ENCODE measurements at places on chromosomes 13 and 19.

GRCh38 chr13:80782441-80782840 lies 441.5 kb upstream of the SPRY2 start:
- DNase-seq = no peak

DNA sequence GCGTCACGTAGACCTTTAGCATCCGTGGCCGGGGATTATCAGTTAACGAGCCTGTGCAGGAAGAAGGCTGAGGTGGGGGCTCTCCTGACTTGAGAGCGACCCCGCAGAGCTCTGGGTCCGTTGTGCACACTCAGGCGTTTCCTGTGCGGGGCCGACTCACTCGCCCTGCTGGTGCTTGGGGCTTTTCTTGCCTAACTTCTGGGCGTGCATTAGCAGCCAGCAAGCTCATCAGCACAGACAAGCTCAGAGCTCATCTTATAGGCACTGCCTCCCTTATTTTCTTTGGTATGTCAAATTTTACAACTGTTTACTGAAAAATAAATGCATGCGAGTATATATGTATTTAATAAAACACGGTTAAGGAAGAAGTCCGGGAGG lies 23.7 kb downstream of the ADPRHL1 start:
- DNase-seq = no peak

DNA sequence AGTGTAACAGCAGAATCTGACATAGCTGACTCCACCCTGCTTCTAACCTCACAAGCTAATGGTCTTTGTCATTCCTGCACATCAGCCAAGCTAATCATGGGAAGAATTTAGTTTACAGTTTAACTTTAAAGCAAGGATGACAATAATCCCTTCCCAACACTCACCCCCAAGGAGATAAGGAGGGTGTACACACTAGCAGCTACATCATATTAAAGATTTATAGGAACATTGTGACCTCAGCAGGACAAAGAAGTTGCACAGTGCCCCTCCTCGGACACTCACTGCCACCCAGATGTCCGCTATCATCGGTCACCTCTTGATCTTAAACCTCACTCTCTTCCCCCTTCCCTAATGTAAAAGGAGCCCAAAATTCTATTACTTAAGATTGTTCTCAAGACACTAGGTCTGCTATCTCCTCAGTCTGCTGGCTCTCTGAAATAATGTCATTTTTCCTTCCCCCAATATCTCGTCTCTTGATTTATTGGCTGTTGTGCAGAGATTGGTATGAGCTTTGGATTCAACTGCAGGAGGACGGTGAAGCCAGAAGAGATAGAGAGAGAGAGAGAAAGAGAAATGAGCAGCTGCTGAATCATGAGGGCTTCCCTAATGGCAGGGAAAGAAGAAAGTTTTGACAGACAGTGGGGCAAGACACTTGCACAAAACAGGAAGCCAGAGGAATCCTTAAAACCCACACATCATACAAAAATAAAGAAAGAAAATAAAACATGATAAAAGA lies 17.5 kb upstream of the FFAR2 start:
- DNase-seq = no peak

- DNase-seq = no peak
Measured at GRCh38 chr19:48111280-48111679, 663 bp upstream of the PLA2G4C start.

DNA sequence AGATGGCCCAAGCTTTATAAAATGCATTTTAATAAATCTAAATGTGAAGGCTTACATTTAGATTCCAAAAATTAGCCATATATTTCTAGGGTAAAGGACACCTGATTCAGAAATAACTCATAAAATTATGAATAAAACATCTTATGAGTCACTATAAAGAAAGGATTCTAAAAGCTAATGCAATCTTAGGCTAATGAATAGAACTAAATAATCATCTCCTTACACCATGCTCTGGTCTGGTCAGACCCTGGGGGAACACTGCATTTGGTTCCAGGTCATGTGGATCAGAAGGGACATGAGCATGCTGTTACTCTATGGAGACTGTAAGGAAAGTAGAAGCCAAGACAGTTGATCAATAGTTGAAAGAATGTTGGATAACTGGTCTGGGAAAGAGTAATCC lies 370.4 kb downstream of the NDFIP2 start:
- no peak for DNase-seq

- DNase-seq = no peak
Measured at GRCh38 chr13:106381091-106381490, 154.4 kb downstream of the EFNB2 start.

- no peak for DNase-seq
Measured at GRCh38 chr19:5922161-5922545, 8.1 kb downstream of the CAPS start.

DNA sequence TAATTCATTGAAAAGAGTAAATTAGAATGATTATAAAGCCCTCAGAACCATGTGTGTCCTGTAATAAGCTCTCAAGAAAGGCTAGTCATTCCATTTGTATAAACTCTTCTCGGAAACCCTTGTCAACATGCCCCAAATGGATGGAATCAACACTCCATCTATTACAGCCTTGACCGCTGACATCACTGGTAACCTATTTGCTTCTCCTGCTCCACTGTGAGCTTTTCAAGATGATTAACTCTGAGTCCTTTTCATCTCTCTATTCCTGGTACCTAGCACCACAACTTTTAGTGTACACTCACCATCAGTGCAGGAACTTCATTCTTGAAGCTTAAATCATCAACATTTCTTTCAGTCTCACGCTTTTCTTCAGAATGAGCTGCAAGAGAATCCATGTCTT lies 612.0 kb downstream of the DCT start:
- no peak for DNase-seq

GRCh38 chr19:43774103-43774939 lies 6.5 kb downstream of the KCNN4 start:
- DNase-seq = no peak

DNA sequence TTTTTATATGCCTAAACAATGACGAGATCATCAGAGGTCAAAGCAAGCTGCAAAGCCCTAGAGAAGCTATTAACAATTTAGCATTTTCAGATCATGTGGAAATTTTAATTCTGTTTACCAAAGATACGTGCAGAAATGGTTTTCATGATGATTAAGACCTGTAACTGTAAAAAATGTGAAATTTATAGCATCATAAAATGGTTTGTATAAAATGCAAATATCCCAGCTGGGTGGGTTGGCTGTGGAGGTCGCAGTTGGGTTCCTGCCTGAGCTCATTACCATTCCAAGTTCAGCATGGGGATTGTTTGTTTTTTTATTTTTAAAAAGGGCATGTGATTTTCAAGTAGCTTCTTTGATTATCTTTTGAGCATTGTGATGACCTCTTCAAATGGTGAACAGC lies 47.9 kb upstream of the SIAH3 start:
- no peak for DNase-seq

GRCh38 chr13:78770601-78771000 lies 111.6 kb upstream of the OBI1 start:
- no peak for DNase-seq

DNA sequence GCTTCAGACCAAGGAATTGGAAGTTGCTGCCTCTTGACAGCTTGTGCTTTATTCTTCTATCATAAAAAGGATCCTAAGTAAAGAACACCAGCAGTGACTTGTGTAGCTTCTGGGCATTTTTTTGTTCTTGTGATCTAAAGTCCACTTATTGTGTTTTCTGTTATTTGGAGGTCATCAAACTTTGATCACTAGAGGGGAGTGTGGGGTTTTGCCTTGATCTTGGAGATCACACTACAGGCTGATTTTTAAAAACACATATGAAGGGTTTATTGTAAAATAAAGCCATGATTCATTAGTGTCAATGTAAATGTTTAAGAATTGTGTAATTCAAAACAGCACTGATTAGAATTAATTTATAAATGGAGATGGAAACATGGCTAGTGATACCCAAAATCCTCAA lies 328.7 kb upstream of the EDNRB start:
- no peak for DNase-seq

DNA sequence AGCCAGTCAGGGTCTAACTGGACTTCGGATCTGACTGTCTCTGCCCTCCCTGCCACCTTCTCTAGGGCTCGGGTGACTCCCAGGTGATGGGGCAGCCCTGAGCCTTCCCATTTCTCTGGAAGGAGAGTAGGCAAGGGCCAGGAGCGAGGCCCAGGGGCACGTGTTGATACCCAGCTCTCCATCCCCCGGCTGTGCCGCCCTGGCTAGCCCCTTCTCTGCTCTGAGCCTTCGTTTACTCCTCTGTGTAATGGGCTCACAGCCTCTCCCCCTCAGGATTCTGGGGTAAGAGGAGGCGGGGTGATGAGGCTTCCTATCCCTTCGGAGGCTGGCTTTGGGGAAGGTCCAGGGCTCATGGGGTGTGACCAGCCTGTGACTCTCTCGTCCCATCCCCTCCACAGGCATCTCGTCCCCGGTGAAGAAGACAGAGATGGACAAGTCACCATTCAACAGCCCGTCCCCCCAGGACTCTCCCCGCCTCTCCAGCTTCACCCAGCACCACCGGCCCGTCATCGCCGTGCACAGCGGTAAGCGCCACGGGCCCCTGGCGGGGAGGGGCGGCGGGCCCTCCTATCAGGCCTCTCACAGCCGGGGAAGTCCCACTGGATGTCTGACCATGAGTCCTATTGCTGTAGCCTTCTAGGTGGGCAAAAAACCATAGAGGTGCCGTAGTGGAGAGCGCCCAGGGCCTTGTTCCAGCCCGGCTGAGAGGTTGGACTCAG lies 31.6 kb downstream of the SMIM24 start:
- no peak for DNase-seq

GRCh38 chr13:106110241-106110855 lies 425.1 kb downstream of the EFNB2 start:
- no peak for DNase-seq

DNA sequence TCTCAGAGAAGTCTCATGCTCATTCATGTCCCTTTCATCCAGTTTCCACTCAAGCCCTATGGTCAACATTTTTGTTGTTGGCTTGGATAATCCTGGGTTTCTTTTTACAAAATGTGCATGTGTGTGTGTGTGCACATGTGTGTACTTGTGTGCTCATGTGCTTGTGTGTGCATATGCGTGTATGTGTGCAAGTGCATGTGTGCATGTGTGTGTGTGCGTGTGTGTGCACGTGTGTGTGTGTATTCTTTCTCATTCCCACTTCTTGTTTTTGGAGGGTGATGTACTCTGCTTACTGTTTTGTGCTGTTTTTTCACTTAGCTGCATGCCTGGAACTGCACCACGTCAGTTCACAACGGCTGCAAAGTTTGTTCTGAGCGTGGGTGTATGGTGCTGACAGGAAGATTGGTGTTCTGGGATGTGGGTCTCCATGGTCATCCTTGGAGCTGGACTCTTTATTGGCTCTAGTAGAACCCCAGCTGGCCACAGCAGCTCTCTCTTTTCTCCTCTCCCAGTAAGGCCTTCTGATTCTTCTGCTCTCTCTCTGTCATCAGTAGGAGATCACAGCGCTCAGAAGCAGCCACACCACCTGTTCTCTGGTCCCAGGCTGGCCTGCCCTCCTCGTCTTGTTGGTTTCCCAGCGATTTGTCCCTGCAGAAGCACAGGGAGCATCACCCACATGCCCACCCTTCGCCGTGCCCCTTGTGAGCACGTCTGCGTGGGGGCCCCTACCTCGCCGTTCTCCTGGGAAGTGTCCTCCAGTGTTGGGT lies 60.8 kb downstream of the SOX1 start:
- no peak for DNase-seq

GRCh38 chr19:19319732-19320360 lies 463 bp downstream of the SUGP1 start:
- no peak for DNase-seq

DNA sequence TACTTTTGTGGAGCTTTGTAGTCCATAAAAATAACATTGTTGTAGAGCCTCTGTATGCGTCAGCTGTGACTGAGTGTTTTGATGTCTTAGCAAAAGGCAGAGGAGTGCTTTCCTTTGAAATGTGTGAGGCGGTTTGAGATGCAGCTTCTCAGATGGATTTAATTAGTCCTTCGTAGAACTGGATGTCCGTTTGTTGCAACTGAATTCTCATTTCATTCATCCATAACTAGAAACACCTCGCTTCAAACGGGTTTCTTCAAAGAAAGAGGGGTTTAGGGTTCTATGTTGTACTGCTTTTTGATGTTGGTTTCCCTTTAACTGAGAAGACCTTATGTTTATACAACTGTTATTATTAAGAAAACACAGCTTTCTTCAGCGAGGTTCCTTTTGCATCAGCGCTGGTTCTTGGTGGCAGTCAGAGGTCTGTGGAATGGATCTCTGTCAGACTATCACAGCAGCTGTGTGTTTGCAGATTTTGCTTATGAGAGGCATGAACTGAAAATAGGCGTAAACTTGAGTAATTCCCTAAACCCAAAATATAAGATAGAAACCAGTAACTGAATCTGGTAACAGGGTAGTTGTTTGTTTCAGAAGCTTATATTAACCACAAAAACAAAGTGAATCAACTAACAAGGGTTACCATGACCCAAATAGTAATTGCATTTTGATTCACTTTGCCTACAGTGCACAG lies 194.4 kb downstream of the GGACT start:
- DNase-seq = no peak

GRCh38 chr19:38569368-38569983 lies 48.3 kb downstream of the MAP4K1 start:
- DNase-seq = no peak

GRCh38 chr13:83325125-83325853 lies 557.0 kb downstream of the SLITRK1 start:
- no peak for DNase-seq

GRCh38 chr19:13093407-13094105 lies 9.1 kb downstream of the LYL1 start:
- peak; percentile 72 for DNase-seq

- DNase-seq = no peak
Measured at GRCh38 chr19:27775395-27775794, 1437.6 kb downstream of the UQCRFS1 start.

GRCh38 chr19:55692681-55693081 lies 17.7 kb downstream of the EPN1 start:
- DNase-seq = no peak

DNA sequence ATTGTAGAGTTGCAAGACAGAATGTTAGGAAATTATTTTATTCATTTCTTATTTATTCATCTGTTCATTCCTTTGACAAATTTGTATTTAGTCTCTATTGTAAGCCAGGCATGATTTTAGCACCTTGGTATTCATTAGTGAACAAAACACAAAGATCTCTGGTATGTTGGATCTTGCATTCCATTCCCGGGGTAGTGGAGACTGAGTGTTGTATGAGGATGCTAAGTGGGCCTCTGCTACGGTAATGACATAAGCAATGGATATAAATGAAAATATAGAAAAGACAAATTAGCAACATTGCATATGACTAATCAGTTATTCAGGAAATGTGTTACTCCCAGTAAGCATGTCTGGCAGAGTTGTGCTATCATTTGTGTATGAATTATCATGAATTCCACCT lies 449.3 kb downstream of the PCDH17 start:
- DNase-seq = no peak

DNA sequence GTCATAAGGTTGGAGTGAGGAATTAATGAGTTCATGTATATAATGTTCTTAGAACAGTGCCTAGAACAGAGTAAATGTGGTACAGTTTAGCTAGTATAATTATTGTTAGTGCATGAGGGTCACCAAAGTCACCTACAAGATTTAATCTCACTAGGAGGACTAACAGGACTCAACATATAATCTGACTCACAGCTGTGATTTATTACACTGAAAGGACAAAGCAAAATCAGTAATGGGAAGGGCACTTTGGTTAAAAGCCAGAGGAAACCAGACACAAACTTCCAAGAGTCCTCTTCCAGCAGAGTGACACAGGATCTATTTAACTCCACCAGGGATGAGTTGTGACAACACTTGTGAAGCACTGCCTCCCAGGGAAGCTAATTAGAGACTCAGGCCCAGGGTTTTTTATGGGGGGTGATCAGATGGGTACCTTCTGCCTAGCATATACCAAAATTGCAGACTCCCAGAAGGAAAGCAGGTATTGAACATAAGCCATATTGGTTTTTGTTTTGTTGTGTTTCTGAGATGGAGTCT lies 341.2 kb upstream of the DACH1 start:
- no peak for DNase-seq

- DNase-seq = no peak
Measured at GRCh38 chr13:45812695-45813372, 38.7 kb downstream of the SIAH3 start.

- DNase-seq = no peak
Measured at GRCh38 chr13:52405767-52406494, at the start of gene THSD1. TSS of gene THSD1 (minus strand) at chr13:52406172. CDS start at chr13:52402600, 3,572 bp downstream.
